D721Med (cell line): ENCODE measurements at places on chromosomes 16 and 17.

GRCh38 chr17:76149214-76149613, 8.2 kb upstream of the FOXJ1 start:
- no peak for DNase-seq

GRCh38 chr17:47643116-47643515, 6.6 kb upstream of the KPNB1 start:
- DNase-seq = no peak

- no peak for DNase-seq
Observed at GRCh38 chr17:79338604-79339003, 264.0 kb downstream of the ENGASE start.

GRCh38 chr16:73170612-73171038, 122.7 kb upstream of the ZFHX3 start:
- DNase-seq = no peak

DNA sequence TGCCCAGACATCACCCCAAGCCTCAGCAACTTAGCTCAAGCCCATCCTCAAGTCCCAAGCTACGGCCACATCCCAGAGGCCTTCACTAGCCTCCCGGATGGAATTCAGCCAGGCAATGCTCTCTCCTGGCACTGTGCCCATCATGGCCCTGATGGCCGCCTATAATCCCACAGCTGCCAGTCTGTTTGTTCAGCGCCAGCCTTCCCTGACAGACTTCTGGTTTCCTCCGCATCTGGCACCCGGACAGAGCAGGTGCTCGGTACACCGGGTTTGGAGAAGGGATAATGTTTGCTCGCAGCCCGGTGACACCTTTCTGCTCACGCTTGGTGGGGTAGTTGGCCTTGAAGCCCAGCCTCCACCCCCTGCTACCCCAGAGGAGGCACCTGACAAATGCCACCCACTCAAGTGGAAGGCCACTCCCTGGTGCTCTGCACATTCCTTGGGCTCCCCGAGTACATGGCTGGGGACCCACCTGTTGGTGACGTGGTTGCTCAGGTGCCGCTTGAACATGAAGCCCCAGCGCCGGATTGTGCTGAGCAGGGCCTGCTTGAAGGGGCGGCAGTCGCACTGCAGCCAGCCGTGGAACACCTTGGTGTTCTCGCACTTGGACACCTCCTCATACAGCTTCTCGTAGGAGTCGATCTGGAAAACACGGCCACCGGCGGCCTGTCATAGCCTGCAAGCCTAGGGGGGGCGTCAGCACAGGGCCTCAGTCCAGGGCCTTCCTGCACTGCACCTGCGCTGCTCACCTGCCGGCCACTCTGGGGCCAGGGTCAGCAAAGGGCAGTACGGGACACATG, 47.1 kb downstream of the DNAH17 start:
- no peak for DNase-seq
